T follicular helper cell (primary cell): ENCODE measurements at places on chromosomes 6 and 20.

- no peak for DNase-seq
Observed at GRCh38 chr6:1385129-1386037, 4.0 kb upstream of the FOXF2 start.

DNA sequence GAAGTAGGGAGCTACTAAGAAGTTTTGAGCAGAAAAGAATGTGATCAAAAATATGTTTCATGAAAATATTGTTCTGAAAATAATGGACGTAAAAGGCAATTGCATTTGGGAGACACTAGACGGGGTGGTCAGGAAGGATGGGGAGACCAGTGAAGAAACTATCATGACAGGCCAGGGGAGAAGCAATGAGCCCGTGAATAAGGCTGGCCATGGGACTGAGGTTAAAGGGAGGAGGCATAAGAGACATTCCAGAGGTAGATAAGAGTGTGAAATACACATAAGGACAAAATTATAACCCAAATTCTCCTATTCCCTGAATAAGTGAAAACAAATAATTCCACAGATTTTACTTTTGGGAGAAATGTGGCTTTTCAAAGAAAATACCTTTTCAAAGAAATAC, 51.7 kb downstream of the MARCKS start:
- no peak for DNase-seq

GRCh38 chr6:109772883-109773431, 81.9 kb downstream of the FIG4 start:
- DNase-seq = no peak

DNA sequence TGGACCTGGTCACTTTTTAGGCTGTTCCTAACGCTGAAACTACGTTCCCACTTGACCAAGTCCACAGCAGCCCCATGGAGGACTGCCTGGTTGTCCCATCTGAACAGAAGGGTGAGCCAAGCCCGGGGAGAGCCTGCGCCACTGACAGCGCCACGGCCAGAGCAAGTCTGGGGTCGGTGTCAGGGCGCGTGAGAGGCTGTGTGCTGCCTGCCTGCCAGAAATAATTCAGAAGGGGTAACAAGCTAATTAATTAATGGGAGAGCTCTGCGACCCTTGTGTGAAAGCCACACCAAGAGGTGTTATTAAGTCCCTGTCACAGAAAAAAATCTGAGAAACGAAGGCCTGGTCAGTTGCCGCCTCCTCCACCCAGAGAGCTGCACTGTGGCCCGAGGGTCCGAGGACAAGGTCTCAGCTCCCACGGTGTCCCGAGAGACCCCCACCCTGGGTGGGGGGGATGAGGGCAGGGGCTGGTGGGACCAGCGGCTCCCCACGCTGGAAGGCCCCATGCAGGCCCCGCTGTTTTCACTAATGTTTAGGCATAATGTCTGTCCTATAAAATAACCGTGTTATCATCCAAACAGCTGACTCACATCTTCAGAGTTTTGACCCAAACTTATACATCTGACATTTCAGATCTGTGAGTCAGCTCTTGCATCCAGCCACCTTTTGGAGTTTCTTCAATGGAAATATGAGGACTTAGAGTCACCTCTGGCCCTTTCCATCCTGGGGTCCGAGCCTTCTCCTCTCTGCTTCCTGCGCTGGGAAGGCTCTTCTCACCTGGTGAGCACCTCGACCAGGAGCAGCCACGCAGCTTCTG, 58.5 kb downstream of the DLL1 start:
- no peak for DNase-seq

DNA sequence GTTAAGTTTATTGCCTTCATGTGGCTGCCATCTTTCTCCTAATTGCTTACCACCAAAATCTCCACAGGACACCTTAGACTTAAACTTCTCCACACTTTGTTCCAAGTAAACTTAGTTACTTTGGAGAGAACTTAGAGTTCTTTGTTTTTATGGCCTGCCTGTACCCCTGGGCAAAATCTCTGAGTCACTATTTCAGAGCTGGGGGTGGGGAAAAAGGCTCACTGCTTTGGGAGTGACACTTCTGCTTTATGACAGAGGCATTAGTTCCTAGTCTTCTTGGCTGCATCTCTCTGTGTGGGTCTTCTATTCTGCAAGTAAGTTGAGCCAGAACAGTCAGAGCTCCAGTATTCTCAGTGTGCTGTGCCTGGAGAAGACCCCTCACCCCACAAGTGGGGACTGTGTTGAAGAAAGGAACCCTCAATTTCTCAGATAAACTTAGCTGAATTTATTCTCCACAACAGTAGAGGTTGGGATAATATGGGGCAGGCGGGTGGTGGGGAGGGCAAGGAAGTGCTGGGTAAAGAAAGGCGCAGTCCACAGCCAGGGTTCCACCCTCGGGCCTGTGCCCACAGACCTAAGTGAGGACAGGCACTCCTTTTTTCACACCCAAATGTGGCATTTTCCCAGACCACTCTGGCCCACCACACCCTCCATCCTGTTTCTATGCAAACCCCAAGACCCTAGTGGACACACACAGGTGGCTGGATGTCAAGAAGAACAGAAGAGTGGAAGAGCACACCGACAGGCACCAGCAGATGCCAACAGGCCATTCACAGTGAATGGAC, 636.6 kb upstream of the MAN1A1 start:
- DNase-seq = no peak

GRCh38 chr20:2332711-2333110, 36.9 kb downstream of the TGM3 start:
- no peak for DNase-seq

DNA sequence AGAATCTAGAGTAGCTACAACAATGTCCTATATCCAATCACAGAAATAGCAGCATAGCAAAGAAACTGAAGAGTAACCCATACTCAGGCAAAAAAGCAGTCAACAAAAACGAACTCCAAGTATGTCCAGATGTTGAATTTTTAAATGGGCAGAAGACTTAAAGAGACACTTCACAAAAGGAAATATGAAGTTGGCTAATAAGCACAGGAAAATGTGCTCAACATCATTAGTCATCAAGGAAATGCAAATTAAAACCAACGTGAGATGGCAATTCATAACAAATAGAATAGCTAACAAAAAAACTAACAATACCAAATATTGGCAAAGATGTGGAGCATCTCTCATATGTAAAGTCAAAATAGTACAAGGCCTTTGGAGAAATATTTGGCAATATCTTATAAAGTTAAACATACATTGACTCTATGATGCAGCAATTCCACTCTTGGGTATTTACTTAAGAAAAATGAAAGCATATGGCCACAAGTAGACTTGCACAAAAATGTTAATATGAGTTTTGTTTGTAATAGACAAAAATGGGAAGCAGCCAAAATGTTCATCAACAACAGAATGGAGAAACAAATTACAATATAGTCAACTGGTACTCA, 37.7 kb downstream of the FRK start:
- DNase-seq = no peak

DNA sequence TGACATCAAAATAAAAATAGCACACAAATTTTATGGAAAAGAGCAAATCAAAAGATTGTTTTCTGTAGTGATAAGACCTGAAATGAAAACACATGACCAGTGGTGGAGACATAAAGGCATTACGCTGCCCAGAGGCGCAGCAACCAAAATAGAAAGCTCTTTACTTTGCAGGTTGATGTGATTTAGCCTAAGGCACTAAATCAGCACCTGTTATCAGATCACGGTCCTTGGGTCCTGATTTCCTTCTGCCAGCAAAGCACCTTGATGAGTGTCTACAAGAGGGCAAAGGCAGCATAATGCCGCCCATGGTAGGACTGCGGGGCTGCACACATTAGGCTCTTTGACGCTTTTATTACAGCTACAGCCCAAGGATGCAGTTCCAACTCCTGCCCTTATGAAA, 19.3 kb upstream of the RAMACL start:
- DNase-seq = no peak

GRCh38 chr6:105310947-105311346, 91.9 kb downstream of the PREP start:
- DNase-seq = no peak

GRCh38 chr6:169529931-169530751, 171.7 kb downstream of the WDR27 start:
- DNase-seq = no peak

DNA sequence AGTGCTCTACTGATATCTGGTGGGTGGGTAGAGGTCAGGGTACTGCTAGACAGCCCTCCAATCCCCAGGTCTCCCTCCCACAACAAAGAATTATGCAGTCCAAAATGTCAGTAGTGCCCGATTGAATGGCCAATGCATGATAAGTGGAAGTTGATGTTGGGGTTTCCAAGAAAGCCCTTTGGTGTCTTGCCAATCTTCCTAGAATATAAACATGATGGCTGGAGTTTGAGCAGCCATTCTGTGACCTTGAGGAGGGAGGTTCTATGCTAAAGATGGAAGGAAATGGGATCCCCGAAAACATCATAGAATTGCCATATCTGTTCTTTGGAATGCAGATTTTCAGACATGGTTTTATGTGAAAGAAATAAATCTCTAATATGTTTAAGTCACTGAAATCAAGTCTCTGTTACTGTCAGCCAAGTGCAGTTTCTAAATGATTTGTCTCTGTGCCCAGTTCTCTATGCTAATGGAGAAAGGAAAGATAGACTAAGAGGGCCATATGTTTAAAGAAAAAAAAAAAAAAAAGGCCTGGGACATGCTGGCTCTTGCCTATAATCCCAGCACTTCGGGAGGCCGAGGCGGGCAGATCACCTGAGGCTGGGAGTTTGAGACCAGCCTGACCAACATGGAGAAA, 32.8 kb upstream of the PTPN1 start:
- DNase-seq = no peak

GRCh38 chr6:31386977-31387376, 16.4 kb upstream of the MICA start:
- DNase-seq = no peak

GRCh38 chr6:1390133-1390945, 963 bp downstream of the FOXF2 start:
- no peak for DNase-seq

DNA sequence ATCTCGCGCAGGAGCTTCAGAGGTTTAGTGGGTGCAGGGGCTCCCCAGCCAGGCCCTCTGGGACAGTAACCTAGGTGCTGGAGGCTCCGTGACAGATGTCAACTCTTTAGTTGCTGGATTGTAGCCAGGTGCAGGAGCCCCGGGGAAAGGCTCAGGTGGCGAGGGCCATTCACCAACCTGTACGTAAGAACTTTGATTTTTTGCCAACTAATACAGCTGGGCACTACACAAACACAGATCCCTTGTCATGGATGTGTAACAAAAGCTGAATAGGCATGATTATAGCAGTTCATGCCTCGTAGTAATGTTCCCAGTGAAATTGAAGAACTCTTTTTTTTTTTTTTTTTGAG, 82.6 kb downstream of the CDC5L start:
- no peak for DNase-seq

DNA sequence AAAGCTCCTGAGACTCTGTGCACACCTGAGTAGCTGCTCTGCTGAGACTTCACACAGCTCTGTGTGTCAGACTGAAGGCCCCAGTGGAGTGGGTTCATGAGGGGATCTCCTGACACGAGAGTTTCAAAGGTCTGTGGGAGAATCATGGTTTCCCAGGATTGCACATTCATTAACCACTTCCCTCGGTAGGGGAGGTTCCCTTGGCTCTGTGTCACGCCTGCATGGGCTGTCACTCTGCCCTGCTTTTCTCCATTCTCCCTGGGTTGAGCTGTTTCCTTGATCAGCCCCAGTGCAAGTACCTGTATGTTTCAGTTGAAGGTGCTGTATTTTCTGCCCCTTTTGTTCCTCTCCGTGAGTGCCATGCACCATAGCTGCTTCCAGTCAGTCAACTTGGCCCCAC, 236.9 kb downstream of the EPM2A start:
- no peak for DNase-seq
